ENCODE measurements at places on chromosomes 1 and 21.
A peak's percentile ranks its signal among the peaks of the same experiment; 100 is the strongest.

DNA sequence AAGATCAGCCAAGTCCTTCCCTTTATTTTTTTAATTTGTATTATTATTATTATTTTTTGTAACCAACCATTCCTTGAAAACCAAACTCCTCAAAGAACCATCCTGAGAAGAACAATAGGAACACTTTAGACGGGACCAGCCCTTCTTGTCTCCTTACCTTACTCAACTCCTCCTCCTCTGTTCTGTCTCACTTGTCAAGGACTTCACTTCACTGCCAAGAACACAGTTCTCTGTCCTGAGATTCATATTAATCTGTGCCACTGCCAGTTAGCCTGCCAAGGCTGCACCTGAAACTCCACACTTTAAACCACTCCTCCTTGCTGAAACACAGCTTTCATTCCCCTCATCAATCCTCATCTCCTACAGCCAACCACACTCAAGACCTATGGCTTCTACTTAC lies 73.8 kb upstream of the ATP1A1 start:
- no peak for DNase-seq

- DNase-seq = peak; percentile 1
These were observed 186.4 kb upstream of the ZNHIT6 start for GRCh38 chr1:85894651-85895050.

DNA sequence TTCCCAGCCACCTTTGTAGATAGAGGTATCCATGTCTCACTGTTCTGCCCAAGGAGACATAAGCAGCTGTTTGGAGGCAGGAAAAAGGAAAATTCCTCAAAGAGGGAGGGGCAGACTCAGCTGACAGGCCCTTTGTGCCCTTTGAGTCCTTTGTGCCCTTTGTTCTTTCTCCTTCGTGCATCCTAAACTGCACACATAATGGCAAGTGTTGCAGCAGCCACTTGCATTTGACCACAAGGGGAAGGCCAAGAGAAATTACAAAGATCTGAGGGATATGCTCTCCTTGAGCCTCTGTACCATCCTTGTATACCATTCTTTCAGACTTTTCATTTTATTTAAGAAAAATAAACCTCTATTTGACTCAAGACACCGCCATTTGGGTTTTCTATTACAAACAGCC lies 71.8 kb upstream of the PKN2 start:
- no peak for DNase-seq

GRCh38 chr1:73789965-73790364 lies 408.0 kb downstream of the LRRIQ3 start:
- no peak for DNase-seq

DNA sequence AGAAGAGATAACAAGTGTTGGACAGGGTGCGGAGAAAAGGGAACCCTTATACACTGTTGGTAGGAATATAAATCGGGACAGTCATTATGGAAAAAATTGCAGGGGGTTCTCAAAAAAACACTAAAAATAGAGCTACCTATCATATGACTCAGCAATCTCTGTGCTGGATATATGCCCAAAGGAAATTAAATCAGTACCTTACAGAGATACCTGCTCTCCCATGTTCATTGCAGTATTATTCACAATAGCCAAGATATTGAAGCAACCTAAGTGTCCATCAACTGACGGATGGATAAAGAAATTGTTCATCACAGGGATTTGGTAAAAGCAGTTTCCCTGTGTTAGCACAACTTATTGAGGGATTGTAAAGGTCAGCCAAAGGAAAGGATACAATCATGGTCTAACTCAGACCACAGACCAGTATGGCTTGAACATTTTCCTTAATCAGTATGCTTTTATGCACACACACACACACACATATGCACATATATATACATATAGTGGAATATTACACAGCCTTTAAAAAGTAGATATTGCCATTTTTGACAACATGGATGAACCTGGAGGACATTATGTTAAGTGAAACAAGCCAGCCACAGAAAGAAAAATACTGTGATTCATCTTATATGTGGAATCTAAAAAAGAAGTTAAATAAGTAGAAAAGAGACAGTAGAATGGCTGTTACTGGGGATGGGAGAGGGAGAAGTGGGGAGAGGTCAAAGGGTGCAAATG lies 44.2 kb upstream of the IRF2BP2 start:
- DNase-seq = no peak

DNA sequence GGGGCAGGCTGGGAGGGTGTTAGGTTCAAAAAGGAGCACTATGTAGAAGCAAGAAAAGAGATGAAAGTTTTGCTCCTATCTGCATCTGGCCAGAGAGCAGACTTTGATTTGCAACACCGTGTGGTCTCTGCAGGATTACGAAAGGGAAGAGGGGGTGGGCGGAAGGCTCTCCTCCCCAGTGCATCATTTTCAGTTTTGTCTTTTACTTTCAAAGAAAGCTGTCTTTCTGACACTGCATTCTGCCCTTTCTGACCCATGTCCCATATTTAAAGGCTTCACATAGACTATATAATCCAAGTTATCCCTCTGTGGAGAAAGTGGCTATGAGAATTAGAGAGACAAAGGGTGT lies 126.5 kb downstream of the RHOU start:
- DNase-seq = no peak

DNA sequence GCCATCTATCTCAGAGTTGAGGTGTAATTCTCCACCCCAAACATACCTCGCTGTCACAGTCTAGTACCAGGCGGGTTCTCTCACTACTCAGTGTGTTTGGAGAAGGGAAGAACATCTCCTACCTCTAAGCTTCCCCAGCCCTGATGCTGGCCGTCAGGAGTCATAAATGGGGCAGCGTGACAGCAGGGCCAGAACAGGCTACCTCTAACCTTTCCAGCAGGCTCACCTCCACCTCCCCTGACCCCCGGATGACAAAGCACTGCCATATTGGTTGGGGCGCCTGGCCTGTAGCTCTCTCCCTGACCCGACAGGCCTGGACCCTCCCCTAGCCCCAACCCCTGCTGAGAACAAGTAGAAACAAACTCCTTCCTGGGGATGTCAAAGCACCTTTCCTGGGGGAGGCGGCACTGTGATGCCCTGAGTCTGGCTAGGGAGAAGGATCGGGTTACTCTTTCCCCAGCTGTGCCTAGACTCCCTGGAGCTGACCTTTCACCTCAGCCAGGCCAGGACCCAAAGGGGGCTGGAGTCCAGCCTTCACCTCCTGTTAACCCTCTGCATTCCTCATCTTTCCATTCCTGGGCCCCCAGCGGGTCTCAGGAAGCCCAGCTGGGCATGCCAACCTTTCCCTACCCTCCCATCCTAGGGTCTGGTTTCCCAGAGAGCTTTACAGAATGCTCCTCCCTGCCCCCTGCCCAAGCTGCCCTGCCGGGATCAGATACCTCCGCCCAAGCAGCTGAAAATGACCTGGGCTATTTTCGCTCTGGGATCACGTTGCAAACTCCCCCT lies 34.2 kb downstream of the AHDC1 start:
- DNase-seq = no peak

GRCh38 chr1:182688436-182689205 lies 4.2 kb upstream of the RGS8 start:
- DNase-seq = no peak

- DNase-seq = no peak
These were observed 24.7 kb upstream of the ADGRB2 start for GRCh38 chr1:31788825-31789256.

- DNase-seq = no peak
These were observed 84.5 kb downstream of the COLGALT2 start for GRCh38 chr1:183953031-183953430.

- no peak for DNase-seq
These were observed 138.8 kb upstream of the CTTNBP2NL start for GRCh38 chr1:112257043-112257835.

DNA sequence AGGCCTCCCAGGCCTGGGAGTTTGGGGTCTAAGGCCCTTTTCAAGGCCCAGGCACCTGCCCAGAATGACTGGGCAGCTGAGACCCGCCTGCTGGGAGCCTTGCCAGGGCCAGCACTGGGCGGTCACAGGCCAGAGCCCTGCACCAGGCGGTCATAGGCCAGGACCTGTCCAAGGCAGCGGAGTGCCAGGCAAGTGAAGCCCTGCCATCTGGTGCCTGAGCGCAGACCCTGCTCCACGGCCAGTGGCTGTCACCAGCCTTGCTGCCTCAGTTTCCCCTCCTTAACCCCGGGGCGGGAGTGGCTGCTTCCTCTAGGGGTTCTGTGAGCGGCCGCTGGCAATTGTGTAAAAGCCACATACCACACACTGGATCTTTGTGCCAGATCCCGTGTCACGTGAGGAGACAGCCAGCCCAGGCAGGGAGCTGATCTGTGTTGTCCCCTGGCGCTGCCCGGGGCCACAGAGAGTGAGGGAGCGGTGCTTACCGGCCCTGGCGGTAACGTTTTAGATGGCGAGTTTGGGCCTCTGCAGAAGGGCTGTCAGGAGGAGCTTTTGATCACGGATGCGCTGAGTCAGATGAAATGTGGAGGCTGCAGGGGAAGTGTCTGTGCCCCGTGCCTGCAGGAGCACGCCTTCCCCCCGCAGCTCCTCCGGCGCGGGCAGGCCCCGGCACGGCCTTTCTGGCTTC lies 4.6 kb downstream of the COL18A1 start:
- DNase-seq = no peak

- DNase-seq = no peak
These were observed 55.9 kb downstream of the MACO1 start for GRCh38 chr1:25486602-25487001.

DNA sequence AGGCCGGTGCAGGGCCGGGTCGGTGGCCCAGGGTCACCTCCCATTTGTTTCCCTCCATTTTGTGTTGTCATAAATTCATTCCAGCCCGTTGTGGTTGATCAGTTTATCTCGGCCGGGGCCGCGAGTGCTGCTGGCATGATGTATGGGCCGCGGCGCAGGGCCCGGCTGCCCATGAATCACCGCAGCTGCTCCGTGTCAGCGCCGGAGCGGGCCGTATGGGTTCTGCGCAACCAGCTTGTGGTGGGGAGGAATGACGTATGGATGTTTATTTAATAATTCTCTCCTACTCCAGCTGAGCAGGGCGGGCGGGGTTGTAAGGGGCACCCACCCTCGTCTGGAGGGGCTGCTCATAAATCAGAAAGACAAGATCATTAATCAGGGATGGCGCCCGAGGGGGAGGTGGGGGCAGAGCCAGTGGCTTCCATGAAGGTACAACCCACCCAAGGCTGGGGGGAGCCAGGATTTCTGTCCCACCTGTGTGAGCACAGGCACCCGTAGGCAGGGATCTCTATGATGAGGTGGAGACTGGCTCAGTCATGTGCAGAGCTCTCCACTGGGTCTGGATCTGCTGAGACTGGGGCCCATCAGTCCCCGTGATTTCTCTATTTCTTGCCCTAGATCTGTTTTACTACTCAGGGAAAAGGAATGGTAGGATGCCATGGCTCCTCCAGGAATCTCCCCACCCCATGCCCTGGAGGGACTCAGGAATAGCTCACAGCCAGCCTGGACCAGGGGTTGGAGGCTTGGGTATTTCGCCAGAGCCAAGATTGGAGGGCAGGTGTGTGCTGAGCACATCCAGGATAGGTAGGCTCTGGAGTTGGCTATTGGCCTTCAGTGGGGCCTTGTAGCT lies 27.8 kb downstream of the TMEM53 start:
- no peak for DNase-seq

- no peak for DNase-seq
These were observed 45.5 kb upstream of the LRIG2 start for GRCh38 chr1:113027449-113027848.
